Cardiac fibroblast (primary cell): ENCODE measurements at places on chromosomes 4 and X.

- no peak for DNase-seq
Measured at GRCh38 chr4:139315221-139315675, 13.0 kb upstream of the NDUFC1 start.

DNA sequence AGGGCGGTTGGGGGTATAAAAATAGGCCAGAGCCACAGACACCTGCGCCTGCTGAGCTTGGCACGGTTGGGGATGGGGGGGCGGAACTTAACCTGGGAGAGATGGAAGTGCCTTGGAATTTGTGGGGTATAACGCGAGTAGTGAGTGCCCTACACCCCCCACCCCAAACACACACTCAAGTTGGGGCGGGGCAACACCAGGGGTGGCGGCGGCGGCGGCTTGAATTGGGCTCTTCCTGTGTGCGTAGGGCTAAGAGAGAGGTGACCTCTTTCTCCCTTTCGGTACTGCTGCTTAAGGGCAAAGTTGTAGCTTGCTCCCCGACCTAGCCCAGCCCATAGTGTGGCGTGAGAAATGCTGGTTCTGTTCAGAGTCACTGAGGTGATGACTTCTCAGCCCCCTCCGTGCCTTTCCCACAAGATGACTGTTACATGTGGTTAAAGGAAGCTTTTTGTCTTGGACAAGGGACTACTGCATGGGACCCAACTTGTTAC lies 839 bp downstream of the STK26 start:
- DNase-seq, result peak; percentile 17

- no peak for DNase-seq
Measured at GRCh38 chrX:123172869-123173268, 11.2 kb upstream of the GRIA3 start.

- no peak for DNase-seq
Measured at GRCh38 chr4:163063891-163064290, 102.8 kb downstream of the NAF1 start.

DNA sequence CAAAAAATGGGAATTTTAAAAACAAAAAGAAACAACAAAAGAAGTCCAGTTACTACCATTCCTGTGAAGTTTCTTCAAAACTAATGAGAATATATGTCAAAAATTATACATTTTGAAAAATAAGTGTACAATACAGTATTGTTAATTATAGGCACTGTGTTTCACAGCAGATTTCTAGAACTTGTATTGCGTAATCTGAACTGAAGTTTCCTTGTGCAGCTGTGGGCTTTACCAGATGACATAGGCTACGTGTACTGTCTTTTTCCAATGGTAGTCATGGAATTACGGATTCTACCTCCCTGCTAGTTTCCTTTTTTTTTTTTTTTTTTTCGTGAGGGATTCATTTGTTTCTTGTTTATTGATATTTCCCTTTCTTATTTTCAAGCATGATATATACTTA lies 113.8 kb upstream of the GABRA2 start:
- peak; percentile 6 for DNase-seq

DNA sequence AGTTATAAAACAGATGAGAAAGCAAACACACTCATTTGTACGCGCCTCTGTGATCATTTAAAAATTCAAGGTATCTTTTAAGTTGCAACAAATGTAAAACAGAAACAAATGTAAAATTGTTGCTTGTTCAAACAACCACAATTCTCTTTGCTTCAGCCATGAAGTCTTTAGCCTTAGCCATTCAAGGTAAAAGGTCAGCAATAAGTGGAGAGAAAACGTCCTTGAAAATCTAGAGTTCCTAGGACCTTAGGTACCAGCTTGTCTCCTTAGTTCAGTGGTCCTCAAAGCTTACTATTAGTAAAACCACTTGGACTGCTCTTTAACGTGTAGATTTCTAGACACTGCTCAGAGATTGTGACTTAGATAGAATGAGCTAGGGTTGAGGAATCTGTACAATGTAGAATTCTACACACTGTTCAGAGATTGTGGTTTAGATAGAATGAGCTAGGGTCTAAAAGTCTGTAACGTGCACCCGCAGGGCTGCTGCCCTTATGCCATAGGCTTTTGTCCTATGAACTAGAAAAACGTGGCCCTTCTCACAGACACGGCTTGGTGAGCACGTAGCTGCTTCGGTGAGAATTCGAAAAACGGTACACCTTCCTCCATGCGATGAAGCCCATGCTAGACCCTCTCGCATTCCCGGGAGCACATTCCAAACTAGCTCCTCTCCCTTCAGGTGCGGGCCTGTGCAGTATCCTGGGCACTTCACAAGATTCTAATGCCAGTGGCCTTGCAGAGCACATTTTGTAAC lies 1.7 kb downstream of the PLAC8 start:
- DNase-seq, result no peak

- DNase-seq, result no peak
Measured at GRCh38 chr4:35559559-35560365, 684.6 kb downstream of the ARAP2 start.

- DNase-seq, result no peak
Measured at GRCh38 chrX:141652286-141652685, 46.3 kb downstream of the SPANXD start.

GRCh38 chr4:52950226-52950625 lies 88.1 kb downstream of the RASL11B start:
- no peak for DNase-seq

- DNase-seq, result no peak
Measured at GRCh38 chrX:72392816-72393800, 87.4 kb upstream of the CITED1 start.

DNA sequence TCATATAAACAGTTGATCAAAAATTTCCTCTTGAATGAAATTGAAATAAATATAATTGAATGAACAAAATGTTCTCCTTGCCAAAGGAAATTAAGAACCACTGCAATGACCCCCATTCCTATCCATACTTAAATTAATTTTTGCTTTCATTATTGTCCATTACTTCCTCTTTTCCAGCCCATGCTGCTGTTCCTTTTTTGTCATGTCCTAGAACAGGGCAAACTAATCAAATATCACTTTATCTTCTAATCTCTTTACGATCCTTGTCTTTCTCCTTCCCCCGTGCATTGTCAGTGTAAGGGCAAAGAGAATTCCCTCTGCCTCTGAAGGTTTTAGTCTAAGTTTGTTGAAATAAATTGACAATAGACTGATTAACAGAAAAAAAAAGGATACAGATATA lies 203.0 kb downstream of the CENPC start:
- no peak for DNase-seq

DNA sequence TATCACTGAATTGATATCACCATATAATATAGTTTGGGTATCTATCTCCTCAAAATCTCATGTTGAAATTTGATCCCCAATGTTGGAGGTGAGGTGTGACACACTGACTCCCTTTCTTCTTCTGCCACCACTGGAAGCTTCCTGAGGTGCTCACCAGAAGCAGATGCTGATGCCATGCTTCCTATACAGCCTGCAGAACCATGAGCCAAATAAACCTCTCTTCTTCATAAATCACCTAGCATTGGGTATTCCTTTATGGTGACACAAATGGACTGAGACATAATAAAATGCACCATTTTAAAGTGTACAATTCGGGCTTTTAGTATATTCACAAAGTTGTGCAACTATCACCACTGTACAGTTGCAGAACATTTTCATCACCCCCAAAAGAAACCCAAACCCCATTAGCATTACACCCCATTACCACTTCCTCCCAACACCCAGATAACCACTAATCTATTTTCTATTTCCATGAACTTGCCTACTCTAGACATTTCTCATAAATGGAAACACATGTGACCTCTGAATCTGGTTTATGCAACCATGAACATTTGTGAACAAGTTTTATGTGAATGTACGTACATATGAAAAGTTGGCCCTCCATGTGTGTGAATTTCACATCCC lies 148.9 kb downstream of the OPHN1 start:
- DNase-seq, result no peak

DNA sequence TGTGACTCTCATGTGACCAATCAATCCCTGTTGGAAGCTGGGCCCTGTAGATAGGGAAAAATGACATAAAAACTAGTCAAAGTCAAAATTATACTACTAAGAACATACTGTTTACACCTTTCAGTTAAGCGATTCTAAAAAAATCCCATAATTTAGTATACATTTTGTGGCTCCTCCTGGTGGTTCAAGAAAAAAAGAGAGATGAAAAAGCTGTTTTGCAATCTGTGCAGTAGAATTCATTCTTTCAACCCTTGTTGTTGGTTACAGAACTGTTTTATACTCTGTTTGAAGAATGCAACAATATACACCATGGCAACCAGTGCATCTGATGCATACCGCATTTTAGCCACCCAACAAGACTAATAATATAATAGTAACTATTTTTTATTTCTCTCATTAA lies 66.8 kb upstream of the ANK2 start:
- DNase-seq, result peak; percentile 13

GRCh38 chr4:75939890-75940691 lies 722 bp downstream of the NAAA start:
- DNase-seq, result peak; percentile 56

DNA sequence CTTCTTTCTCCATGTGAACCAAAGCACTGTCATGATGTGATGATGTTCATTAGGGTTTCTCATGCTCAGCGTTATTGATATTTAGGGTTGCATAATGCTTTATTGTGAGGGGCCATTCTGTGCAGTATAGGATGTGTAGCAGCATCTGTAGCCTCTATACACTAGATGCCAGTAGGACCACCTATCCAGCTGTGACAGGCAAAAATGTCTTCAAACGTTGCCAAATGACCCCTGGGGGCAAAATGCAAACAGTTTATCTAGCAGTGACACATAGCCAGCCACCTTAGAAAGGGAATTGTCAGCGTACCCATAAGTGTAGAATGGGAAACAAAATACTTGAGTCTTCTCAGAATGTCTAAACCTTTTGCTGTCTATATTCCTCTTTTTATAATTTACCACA lies 18.8 kb downstream of the NFKB1 start:
- no peak for DNase-seq

DNA sequence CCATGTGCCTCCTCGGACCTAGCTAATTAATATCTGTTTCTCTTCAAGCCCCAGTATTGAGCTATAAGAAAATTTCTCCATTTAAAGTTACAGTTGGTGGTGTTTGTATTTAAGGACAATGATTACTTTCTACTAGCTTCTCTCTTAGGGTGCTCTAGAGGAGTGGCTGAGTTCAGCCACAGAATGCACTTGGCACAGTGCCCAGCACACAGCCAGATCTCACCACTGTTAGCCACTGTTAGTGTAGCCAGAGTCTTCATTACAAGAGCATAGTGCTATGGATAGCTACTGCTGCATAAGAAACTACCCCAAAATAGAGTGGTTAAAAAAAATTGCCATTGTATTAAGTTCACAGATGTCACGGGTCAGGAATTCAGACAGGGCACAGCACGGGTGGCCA lies 421.3 kb downstream of the BCOR start:
- DNase-seq, result no peak

- DNase-seq, result no peak
Measured at GRCh38 chr4:120915336-120915735, 7.2 kb downstream of the PRDM5 start.

GRCh38 chr4:39415678-39416283 lies 9.1 kb downstream of the KLB start:
- DNase-seq, result peak; percentile 8

DNA sequence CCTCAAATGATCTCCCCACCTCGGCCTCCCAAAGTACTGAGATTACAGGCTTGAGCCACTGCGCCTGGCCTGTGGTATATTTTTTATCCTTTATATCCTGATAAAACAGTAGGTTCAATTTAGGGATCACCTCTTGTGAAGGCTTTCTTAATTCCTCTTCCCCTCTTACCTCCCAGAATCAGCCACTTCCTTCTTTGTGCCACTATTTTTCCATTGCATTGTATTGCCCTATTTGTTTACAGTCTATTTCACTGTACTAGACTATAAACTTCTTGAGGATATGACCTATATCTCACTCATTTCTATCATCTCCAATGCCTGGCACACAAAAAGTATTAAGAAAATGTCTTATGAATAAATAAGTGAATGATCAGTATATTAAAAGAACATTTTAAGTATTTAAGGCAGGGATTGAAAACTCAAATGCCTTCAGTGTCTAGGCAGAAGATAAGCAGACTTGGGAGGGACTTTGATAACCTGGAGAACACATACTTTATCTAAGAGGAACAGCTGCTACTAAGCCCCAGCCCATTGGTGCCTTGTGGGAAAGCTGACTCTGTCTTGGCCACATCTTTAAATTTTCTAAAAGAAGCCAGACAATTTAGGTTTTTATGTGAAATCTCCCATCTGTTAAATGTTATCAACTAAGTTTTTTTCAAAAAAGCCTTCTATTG lies 82.3 kb upstream of the OGT start:
- no peak for DNase-seq

DNA sequence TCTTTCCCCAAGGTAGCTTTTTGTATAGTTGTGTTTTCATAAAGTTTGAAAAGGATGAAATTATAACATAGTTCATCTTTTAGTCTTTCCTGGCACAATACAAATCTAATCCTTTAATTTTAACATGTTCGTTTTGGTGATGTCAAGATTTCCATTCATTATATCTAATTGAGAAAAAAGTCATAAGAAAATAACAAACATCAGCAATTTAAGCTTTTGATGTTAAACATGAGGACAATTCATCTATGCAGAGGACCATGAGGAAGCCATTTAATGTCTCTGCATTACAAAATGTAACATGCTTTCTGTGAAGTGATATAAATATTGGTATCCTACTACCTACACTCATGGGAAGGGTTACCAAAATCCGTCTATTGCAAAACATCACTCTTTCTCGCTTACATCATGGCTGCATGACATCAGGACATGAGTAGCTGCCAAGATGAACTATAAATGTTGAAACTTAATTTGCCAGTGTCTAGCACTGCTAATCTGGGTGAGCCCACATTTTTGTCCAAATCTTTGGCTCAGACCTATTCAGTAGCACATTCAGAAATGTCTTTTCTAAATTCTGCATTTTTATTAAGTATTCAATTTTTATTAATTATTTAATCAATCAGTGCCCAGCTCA lies 9.5 kb downstream of the EPGN start:
- peak; percentile 79 for DNase-seq

GRCh38 chr4:37268319-37268718 lies 23.8 kb downstream of the NWD2 start:
- DNase-seq, result no peak

GRCh38 chr4:155587766-155588165 lies 78.9 kb upstream of the GUCY1A1 start:
- no peak for DNase-seq

GRCh38 chr4:55079451-55080173 lies 45.8 kb downstream of the KDR start:
- no peak for DNase-seq

GRCh38 chr4:54493862-54494261 lies 163.9 kb upstream of the KIT start:
- no peak for DNase-seq

GRCh38 chr4:12692815-12693214 lies 791.3 kb downstream of the RAB28 start:
- peak; percentile 46 for DNase-seq

DNA sequence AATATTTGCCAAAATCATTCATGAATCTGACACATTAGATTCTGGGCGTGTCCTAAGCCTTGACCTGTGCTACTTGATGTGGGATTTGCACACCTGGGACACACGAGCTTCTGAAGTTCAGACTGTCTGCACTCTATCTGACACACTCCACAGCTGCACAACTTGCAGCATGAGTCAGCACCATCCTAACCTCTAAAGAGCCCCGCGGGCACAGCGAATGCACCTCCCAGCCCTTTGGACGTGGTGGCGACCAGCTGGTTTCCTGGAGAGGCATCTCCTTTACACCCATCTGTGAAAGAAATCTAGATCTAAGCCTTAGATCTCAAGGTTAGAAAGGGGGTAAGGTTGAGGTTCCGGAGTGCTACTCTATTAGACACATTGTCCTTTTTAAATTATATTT lies 69.2 kb downstream of the SORBS2 start:
- peak; percentile 59 for DNase-seq
